ENCODE measurements at places on chromosomes 5 and 9.

GRCh38 chr9:102631559-102631958, 363.6 kb upstream of the CYLC2 start:
- DNase-seq = peak; percentile 25

DNA sequence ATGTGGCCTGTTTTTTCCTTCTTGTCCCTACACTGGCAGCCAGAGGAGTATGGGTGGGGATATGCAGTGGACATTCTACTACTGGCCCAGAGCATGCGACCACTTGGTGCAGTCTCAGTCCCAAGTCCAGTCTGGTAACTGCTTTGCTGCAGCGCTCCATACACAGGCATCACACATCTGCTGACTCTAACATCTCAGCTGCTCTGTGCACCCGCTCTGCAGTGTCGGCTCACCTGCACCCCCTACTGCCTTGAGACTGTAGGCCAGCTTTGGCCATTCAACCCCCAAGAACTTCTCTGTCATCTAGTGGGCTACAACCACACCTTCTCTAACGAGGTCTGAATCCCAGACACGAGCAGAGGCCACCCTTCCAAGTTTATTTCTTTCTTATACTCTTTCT, 46.4 kb upstream of the SLCO6A1 start:
- no peak for DNase-seq

DNA sequence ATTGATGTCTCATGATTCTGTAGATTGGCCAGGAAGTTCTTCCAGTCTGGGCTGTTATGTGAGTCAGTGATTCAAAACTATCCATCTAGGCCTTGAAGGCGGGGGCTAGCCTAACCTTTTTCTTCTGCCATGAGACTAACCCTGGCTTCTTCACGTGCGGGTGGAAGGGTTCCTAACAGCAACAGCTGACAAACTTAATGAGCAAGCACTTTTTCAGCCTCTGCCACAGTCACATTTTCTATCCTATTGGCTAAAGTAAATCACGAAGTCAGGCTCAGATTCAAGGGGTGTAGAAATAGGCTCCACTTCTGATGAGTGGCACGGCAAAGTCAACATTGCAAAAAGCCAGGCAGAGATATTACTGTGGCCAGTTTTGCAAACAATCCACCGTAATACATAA, 68.4 kb downstream of the STK32A start:
- no peak for DNase-seq

GRCh38 chr5:132501961-132502931, 11.7 kb upstream of the IRF1 start:
- DNase-seq = no peak

GRCh38 chr5:31781772-31782171, 142.8 kb downstream of the PDZD2 start:
- no peak for DNase-seq

GRCh38 chr5:40166802-40167201, 512.9 kb upstream of the PTGER4 start:
- no peak for DNase-seq

DNA sequence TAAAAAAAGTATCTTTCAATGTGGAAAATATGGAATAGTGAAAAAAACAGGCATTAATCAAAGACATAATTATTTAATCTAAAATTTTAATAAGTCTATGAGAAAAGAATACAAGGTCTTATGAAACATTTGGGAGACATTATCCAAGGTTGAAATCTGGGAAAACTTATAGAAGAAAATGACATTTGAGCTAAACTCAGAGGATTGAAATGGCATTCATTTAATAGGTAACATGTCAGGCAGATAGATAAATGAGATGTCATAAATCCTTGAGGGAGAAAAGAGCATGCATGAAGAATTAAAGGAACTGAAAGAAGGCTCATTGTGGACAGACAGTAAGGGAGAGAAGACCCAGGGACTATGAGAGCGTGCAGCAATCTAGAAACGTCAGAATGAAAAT, 284.4 kb downstream of the PRR16 start:
- no peak for DNase-seq

GRCh38 chr5:93294199-93294598, 286.8 kb downstream of the NR2F1-AS1 start:
- DNase-seq = no peak

DNA sequence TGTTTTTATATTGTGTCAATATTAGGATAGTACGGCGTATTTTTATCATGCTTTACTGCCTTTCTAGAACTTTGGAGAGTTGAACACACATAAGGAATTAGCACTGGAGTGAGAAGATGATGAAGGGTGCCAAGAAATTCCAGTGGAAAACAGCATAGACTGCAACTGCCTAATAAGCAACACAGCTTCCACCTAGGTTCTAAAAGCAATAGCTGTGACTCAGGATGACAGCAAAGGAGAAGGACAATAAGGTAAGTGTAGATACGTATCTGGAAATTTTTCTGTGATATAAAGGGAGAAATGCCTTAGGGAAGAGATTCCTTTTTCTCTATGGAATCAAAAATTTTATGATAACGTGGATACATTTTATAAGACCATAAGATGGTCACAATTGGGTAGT, 7.4 kb downstream of the PTPRD start:
- no peak for DNase-seq

GRCh38 chr5:66337626-66338226, 193.6 kb downstream of the SREK1 start:
- DNase-seq = no peak

GRCh38 chr9:20623748-20624124, 1.4 kb upstream of the MLLT3 start:
- no peak for DNase-seq

GRCh38 chr9:104090578-104090977, 3.5 kb upstream of the SMC2 start:
- peak; percentile 71 for DNase-seq

DNA sequence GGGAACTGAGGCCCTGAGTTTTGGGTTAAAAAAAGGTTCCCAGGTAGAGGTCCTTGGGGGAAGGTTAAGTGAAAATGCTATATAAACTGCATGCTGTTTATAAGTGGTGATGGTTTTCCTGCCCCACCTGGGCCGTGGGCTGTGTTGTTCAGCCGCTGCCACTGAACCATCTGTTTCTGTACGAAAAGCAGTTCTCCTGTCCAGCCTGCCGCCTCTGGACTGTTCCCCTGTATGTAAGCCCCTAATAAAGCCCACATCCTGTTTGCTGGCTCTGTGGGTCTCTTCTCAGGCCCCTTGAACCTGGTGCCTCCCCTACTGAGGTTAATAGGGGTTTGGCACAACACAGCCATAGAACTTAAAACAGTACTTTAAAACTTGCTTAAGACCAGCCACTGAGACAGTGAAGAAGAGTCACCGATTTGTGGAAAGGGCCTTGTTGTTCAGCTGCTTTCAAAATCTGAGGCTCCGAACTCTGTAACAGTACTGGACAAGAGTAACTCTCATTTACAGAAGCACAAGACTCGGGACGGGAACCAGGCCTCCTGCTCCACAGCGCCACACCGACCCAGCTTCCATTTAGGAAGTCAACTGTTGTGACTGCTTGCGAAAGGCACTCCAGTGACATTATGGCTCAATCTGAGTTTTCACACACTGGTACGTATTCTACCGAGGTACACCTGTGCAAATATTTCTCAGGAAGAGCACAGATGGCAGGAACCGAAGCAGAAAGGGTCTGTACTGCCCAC, 192.5 kb downstream of the CDK5RAP2 start:
- peak; percentile 91 for DNase-seq

DNA sequence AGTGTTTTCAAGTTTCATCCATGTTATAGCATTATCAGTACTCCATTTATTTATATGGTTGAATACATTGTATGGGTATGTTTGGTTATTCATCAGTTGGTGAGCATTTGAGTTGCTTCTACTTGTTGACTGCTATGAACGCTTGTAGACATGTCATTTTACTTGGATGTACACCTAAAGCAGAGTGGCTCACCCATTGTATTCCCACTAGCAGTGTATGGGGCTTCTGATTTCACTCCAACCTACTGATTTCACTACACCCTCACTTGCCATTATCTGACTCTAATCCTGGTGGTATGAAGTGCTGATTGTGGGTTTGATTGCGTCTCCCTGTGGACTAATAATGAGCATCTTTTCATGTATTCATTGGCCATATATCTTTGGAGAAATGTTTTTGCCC, 9.5 kb downstream of the NPM1 start:
- no peak for DNase-seq

Data from NCI-H748 treated with DMSO at 0.1 percent for 48 hours (cell line).